ENCODE measurements at places on chromosomes 4 and X. TPM values are rescaled to one million over a fixed set of nuclear protein-coding genes. Genes with fewer than 3 reads are reported as not detected.

Gene SPIN4
- total RNA-seq = 3.8 TPM

Gene CXorf49
- not detected for total RNA-seq

DNA sequence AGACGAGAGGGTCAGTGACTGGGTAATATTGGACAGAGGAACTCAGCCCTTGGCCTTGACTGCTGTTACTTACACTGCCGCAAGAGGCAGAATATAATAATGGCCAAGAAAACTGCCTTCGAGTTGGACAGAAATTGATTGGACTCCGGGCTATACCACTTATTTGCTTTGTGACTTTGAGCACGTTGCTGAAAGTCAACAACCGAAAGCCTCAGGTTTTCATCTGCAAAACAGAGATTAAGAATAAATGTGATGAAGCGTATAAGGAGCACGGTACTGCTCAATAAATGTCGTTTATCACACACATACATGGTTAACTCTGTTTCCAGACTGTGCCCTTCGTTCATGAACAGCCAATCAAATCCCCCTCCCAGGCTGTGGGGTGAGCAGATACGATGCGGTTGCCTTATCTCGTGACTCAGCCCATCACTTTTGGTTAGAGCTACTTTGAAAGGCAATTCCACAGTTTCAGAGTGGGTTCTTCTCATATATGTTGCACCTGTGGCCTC is 91.6 kb downstream of the TSPAN7 start:
- no peak for DNase-seq
- no peaks in the 10 kb centered on the region for H3K4me1 ChIP-seq
- no peaks in the 10 kb centered on the region for H3K36me3 ChIP-seq
- H3K4me3 ChIP-seq = no peak overlapping the region
- H3K27me3 ChIP-seq = no peaks in the 10 kb centered on the region
- no peak overlapping the region for H3K27ac ChIP-seq

DNA sequence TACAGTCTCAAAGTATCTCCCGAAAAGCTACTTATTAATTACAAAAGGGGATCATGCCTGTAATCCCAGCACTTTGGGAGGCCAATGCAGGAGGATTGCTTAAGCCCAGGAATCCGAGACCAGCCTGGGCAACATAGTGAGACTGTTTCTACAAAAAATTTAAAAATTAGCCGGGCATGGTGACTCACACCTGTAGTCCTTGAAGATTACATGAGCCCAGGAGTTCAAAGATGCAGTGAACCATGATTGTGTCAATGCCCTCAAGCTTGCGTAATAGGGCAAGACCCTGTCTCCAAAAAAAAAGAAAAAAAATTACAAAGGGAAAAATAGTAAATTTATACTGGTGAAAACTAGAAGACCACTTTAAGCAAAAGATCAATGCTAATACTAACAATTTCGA is 3.3 kb upstream of the PORCN start:
- no peak for DNase-seq
- no peaks in the 10 kb centered on the region for H3K36me3 ChIP-seq
- H3K27ac ChIP-seq = no peak overlapping the region
- no peaks in the 10 kb centered on the region for H3K27me3 ChIP-seq

GRCh38 chrX:1679238-1679637 is 64.4 kb downstream of the ASMT start:
- no peak overlapping the region for H3K4me3 ChIP-seq
- no peak for DNase-seq
- no peaks in the 10 kb centered on the region for H3K27me3 ChIP-seq
- H3K4me1 ChIP-seq = peaks cover 9% of the 10 kb centered on the region
- no peaks in the 10 kb centered on the region for H3K36me3 ChIP-seq

DNA sequence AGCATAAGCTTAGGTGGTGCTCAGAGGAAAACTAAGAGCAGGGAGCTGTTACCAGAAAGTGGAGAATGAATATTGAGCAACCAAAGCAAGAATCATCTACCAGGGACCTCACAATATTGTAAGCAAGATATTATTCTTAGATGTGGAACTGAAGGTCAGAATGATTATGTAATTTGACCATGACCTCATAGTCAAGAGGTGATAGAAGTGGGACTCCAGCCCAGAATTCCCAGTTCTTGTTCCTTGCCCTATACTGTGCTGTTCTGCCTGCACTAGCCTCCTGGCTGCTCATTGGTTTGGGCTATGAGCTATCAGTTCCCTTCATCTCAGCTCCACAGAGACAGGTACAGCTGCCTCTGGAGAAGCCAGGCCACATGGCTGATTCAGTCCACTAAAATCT is 229.4 kb downstream of the LDB2 start:
- no peaks in the 10 kb centered on the region for H3K4me1 ChIP-seq
- no peak for DNase-seq
- no peak overlapping the region for H3K4me3 ChIP-seq

DNA sequence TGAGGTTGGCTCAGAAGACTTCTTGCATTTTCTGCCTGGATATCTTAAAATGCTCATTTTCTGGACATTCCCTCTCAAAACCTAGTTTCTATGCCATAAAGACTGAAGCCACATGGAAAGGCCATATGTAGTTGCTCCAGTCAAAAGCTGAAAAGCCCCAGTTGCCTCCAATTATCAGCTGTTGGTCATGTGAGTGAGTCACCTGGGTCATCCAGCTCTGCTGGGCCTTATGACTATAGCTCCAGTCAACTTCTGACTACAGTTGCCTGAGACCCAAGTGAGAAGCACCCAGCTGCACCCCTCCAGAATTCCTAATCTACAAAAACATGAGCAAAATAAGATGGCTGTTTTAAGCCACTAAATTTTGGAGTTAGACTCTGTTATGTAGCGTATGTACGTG is 41.9 kb downstream of the HELQ start:
- no peaks in the 10 kb centered on the region for H3K4me1 ChIP-seq
- no peak overlapping the region for H3K27ac ChIP-seq
- H3K27me3 ChIP-seq = no peaks in the 10 kb centered on the region
- no peak for DNase-seq
- peaks cover 34% of the 10 kb centered on the region for H3K36me3 ChIP-seq
- H3K4me3 ChIP-seq = no peak overlapping the region

- no peak overlapping the region for H3K4me3 ChIP-seq
- H3K36me3 ChIP-seq = no peaks in the 10 kb centered on the region
- no peaks in the 10 kb centered on the region for H3K27me3 ChIP-seq
- DNase-seq = no peak
- no peaks in the 10 kb centered on the region for H3K4me1 ChIP-seq
These were observed 66.1 kb downstream of the MAGEA10 start for GRCh38 chrX:152072236-152072635.

- no peak overlapping the region for H3K27ac ChIP-seq
- no peaks in the 10 kb centered on the region for H3K4me1 ChIP-seq
- H3K36me3 ChIP-seq = no peaks in the 10 kb centered on the region
- no peaks in the 10 kb centered on the region for H3K27me3 ChIP-seq
- no peak for DNase-seq
These were observed 234.8 kb downstream of the IL15 start for GRCh38 chr4:141871086-141871770.

All from CD4-positive, alpha-beta memory T cell (primary cell).